ENCODE measurements at places on chromosomes 12 and 14.
A peak's percentile ranks its signal among the peaks of the same experiment; 100 is the strongest.

DNA sequence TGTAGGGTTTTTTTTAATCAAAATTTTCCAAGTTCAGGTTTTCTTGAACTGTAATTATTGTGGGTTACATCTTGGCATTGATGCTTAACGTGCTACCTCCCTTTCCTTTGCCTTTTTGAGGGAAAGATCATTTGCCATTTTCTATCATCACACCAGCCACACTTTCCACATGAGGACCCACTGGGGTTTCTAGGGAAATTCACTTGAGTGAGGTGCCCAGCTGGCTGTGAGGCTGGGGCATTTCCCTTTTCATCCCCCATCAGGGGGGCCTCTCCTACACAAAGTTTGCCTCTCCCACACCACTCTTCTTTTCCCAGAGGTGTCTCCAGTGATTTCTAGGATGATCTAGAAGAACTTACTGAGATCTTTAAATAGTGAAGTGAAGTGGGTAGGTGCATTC lies 335.7 kb downstream of the BMP4 start:
- DNase-seq, result no peak

DNA sequence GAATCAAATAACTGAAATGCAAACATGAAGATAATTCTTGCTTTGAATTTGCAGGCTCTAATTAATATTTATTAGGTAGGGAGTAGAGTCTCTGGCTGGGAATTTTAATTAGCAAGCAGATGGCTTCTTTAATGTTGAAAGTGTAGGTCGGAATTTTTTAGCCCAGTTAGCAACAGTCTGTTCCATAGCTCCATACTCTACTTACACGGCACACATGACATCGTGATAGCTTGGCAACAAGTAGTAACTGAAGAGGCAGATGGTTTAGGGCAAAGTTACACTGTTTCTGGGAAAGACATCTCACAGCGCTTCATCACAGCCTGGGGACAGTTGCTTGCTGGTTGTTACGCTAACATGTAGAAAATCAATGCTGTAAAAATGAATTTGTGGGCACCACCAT lies 710.7 kb downstream of the GALC start:
- no peak for DNase-seq

DNA sequence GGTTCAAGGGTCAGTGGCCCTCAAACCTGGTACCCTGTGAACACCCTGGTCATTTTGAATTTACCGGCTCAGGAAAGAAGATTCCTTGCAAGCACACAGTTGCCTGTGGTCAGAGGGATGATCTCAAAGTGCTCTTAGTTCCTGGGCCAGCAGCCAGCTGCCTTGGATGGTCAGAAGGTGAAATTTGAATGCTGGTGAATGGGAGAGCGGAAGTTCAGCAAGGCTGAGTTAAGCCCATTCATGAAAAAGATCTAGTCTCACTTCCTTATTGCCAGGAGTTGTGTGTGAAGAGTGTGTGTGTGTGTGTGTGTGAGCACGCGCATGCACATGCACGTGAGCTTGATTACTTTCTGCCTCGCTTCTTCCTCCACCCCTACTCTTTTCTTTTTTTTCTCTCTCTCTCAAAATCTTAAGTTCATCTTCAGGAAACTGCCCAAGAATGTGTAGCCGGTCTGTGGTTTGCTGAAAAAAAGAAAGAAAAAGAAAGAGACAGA lies 155.5 kb upstream of the CCND2 start:
- no peak for DNase-seq

GRCh38 chr12:101127521-101128219 lies 82.4 kb downstream of the SLC5A8 start:
- no peak for DNase-seq

GRCh38 chr12:46388427-46389021 lies 16.0 kb upstream of the SLC38A2 start:
- no peak for DNase-seq

DNA sequence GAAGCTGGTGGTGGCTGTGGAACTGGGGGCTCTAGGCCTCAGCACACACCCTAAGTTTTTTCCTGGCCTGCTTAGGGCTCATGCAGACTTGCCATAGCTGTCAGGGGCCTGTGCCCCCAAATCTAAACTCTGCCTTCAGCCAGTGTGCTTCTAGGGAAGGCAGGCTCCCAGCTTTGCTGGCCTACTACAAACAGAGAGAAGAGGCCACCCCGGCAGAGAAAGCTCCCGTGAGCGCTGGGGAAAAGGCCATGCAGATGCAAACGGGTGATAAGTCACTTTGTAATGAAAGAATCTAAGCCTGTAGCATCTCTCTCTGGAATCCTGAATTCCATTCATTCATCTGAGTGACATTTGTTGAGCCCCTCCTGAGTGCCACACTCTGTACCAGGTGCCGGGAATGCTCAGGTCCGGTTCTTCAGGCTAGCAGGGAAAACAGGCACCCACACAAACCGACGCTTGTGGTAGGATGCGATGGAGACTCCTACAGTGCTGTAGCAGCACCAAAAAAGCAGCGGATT lies 29.9 kb downstream of the JDP2 start:
- no peak for DNase-seq

DNA sequence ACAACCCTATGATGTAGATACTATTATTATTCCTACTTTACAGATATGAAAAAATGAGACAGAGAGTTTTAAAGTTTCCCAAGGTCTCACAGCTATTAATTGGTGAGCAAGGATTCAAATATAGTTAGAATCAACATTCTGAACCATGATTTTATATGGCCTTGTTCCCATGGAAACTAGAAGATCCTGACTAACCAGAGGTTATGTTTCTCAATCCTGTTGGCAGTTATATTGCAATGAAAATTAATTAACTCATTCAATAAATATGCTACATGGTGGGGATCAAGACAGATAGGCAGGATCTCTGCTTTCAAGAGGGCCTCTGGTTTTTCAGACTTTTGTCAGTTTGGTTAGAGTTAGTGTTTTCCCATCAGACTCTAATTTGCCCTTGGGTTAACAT lies 9.3 kb upstream of the FUT8 start:
- DNase-seq, result no peak

DNA sequence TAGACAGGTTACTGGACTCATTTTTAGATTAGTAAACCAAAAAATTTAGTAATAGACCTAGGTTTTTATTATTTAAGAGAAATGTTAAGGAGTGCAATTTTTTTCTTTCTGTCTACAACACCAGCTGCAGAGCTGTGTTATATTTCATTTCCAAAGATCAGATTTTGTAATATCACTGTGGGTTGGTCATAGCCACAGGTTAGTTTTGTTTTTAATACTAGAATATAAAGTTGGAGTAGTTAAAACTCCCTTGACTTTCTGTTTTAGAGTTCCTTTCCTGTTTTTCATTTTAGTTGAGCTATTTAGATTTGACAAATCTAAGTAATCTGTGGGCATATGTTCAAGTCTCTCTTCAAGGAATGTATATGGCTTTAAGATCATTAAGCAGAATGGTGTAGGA lies 30.7 kb upstream of the GARIN2 start:
- DNase-seq, result no peak

GRCh38 chr14:98368916-98369315 lies 903.1 kb downstream of the BCL11B start:
- no peak for DNase-seq

DNA sequence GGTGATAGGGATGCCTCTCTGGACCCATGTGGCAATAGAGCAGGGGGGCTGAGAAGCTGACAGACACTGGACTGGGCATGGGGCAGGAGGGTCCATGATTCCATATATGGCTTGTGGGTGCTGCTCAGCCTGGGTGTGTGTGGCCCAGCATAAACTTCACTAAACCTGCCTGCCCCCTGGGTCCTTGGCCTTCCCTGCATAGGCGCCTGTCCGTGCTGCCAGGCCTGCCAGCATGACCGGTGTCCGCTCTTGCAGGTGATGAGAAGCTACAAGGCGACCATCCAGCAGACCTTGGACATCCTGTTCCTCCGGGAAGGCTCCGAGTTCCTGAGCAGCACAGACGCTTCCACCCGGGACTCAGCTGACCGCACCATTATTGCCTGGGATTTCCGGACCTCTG lies 61.6 kb downstream of the BEGAIN start:
- no peak for DNase-seq

- no peak for DNase-seq
Measured at GRCh38 chr12:122130150-122130549, 43.9 kb downstream of the IL31 start.

DNA sequence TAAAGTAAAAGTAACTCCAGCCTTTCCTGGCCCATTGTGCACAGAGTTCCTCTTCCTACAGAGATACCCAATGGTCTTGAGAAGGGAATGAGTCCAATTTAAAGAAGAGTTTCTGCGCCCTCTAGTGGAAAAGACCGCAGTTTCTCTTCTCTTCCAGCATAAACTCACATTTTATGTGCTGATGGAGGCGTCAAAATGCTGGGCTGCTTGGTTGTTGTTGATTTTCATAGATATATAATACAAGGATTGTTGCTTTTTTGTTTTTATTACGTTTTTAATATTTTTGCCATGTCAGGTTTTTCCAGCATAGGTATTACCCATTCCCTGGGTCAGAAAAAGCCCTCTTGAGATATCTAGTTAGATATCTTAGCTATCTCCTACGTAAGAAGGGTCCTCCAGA lies 356.9 kb upstream of the STXBP6 start:
- peak; percentile 18 for DNase-seq

GRCh38 chr14:93183596-93184317 lies 940 bp downstream of the MOAP1 start:
- DNase-seq, result no peak

- no peak for DNase-seq
Measured at GRCh38 chr12:12408265-12408690, 51.4 kb downstream of the BORCS5 start.

DNA sequence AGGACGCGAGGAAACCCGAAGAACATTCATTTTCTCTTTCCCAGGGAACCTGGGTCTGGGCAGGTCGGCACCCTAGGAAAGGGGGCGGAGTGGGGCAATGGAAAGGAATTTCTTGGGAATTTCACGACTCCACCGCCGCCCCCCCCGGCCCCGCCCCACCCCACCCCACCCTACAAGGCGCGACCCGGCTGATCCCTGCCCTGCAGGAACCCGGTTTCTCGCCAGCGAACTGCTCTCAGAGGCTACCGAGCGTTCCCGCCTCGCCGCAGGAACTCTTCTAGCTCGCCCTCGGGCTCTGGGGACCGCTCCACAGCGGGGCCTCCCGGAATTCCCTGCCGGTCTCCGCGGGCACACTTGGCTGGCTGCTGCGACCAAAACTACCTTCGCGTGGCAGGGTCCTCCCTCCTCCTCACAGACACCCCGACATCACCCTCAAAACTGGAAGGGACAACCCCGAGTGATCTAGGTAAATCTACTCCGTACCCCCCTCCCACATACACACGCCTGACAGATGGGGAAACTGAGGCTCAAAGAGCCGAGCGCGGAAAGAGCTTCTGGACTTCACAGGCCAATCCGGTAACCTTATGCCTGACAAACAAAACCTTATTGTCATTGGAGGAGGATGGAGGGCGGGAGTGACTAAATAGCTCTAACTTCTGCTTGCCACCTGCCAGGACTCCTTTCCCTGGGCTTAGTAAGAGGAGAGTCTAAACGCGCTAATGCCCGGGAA lies 785 bp upstream of the ACTN1 start:
- DNase-seq, result peak; percentile 35

DNA sequence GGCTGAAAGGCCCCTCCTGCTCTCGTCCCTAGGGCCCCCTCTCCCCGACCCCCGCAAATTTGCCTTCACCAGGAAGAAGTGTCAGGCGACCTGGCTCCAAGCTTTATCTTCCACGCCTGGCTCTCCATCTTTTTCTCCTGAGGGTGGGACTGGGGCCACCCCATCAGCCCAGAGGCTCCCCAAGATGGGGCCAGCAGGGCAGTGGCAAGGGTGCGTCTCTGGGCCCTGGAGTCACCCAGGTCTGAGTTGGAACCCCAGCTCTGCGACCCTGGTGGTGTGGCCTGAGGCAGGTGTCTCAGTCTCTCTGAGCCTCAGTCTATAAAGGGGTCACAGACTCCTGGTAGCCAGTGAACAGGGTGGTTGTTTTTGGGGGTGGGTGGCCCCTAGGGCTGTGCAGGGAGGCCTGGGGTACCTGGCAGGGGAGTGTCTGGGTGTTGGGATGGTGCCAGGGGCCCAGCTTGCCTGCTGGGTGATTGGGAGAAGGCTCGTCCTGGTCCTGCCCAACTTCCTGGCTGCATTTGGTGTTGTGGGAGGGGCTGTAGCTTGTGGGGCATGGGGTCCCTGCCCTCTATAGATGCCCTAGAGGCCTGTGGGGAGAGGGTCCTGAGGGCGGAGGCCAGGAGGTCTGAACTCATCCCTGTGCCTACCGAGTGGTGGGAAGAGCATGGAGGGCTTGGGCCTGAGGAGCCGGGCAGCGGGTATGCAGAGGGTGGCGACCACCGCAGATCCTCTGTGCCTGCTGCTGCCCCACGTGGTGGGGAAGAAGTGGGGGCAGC lies 7.6 kb downstream of the KIF26A start:
- no peak for DNase-seq

DNA sequence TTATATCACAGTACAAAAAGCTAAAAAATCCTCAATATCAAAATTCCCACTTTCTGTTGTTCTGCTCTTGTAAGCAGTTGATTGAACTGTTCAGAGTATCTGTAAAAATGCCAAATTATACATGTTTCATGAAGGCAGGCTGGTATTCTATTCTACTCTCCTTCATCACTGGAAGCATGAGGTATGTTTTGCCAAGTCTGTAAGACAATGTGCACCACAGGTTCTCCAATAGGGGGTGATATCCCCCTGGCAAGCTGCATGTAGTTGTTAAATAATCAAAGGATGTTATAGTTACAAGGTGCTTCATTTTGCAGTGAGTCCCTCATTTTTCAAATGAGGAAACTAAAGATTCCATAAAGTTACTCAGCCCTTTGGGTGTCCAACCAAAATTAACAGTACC lies 15.1 kb upstream of the NEK9 start:
- no peak for DNase-seq

DNA sequence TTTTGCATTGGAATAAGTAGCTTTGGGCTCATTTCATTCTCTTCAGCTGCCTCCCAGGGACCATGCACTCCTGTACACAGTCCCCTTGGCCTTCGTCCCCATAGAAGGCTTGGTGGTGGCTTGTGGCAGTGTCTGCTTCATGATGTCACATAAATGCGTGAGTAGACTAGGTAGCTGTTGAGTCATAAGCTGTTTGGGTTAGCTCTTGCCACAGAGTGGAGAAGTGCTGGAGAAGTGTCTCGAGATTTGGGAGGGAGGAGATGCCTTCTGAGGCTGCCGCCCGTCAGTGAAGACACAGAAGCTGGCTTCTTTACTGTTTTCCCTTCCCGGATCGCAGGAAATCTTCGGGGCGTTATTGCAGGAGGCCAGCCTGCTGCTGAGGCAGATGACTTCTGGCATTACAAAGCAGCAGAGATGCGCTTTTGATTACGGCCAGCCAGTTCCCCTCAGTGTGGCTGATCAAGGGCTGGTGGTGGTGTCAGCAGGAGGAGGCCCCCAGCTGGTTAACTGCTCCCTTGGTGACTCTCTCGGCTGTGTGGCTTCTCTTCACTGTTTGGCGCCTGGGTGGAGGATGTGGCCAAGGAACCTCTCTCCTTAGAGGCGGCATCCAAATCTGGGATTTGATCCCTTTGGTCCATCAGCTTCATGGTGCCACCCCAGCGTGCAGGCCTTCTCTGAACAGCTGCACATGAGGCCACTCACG lies 67.6 kb downstream of the AACS start:
- DNase-seq, result no peak

Measured in NCI-H187 treated with DMSO at 0.1 percent for 48 hours (cell line).